ENCODE measurements at places on chromosomes 1 and 21. TPM values are rescaled to one million over a fixed set of nuclear protein-coding genes. Genes with fewer than 3 reads are reported as not detected.

The C1orf185 gene
- total RNA-seq: not detected

GRCh38 chr1:92031281-92032110, 1.7 kb downstream of the EPHX4 start:
- H3K27ac ChIP-seq: no peak overlapping the region
- peaks cover 21% of the 10 kb centered on the region for H3K4me1 ChIP-seq
- no peak overlapping the region for H3K4me3 ChIP-seq
- no peaks in the 10 kb centered on the region for H3K36me3 ChIP-seq
- DNase-seq: no peak

The S100A1 gene
- total RNA-seq: not detected

The SAMD11 gene
- not detected for total RNA-seq

- no peak overlapping the region for H3K27ac ChIP-seq
- no peaks in the 10 kb centered on the region for H3K36me3 ChIP-seq
- DNase-seq: peak; percentile 62
- no peaks in the 10 kb centered on the region for H3K27me3 ChIP-seq
- no peak overlapping the region for H3K4me3 ChIP-seq
Measured at GRCh38 chr1:11784993-11785769, 20.6 kb downstream of the MTHFR start.

DNA sequence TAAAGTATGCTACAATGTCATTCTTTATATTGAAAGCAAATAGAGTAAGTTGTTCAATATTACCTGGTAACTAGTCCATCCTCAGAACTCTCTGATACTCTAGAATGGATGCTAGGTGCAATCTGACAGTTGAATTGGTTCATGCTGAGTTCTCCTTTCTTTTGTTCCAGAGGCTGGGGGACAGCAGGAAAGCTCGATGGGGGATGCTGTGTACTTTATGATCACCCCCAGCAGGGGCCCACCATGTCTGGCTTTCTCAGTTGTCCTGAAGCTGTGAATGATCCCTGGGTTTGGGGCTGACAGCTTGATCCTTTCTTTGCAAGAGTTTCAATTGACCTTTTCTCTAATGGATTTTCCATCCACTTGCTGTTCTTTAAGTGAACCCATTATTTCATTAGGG, 22.5 kb downstream of the FMN2 start:
- no peak overlapping the region for H3K27ac ChIP-seq
- H3K36me3 ChIP-seq: no peaks in the 10 kb centered on the region
- DNase-seq: no peak
- no peaks in the 10 kb centered on the region for H3K4me1 ChIP-seq
- no peak overlapping the region for H3K4me3 ChIP-seq
- H3K27me3 ChIP-seq: no peaks in the 10 kb centered on the region

DNA sequence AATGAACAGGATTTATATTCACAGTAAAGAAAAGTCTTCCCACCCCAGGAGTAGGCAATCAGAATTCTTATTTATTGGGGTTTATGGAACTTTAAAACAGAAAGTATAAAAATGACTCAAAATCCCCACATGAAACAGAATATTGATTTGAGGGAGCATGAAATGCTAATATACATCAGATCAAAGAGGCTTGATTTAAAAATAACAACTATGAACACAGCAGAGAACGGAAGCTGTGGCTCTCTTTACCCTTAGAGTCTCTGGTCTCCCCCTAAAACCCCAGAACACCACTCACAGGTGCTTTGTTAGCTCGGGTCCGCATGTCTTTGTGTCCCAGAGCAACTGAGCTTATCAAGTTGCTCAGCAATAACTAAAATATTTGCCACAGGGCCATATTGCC, 31.2 kb upstream of the FASLG start:
- H3K4me3 ChIP-seq: no peak overlapping the region
- DNase-seq: no peak
- peaks cover 10% of the 10 kb centered on the region for H3K27me3 ChIP-seq
- H3K27ac ChIP-seq: no peak overlapping the region
- peaks cover 41% of the 10 kb centered on the region for H3K4me1 ChIP-seq

The KCNE2 gene
- total RNA-seq: not detected

GRCh38 chr1:232648316-232648715, 18.4 kb upstream of the SIPA1L2 start:
- no peak overlapping the region for H3K27ac ChIP-seq
- no peaks in the 10 kb centered on the region for H3K36me3 ChIP-seq
- H3K27me3 ChIP-seq: peaks cover 1% of the 10 kb centered on the region
- H3K4me1 ChIP-seq: no peaks in the 10 kb centered on the region
- DNase-seq: no peak

DNA sequence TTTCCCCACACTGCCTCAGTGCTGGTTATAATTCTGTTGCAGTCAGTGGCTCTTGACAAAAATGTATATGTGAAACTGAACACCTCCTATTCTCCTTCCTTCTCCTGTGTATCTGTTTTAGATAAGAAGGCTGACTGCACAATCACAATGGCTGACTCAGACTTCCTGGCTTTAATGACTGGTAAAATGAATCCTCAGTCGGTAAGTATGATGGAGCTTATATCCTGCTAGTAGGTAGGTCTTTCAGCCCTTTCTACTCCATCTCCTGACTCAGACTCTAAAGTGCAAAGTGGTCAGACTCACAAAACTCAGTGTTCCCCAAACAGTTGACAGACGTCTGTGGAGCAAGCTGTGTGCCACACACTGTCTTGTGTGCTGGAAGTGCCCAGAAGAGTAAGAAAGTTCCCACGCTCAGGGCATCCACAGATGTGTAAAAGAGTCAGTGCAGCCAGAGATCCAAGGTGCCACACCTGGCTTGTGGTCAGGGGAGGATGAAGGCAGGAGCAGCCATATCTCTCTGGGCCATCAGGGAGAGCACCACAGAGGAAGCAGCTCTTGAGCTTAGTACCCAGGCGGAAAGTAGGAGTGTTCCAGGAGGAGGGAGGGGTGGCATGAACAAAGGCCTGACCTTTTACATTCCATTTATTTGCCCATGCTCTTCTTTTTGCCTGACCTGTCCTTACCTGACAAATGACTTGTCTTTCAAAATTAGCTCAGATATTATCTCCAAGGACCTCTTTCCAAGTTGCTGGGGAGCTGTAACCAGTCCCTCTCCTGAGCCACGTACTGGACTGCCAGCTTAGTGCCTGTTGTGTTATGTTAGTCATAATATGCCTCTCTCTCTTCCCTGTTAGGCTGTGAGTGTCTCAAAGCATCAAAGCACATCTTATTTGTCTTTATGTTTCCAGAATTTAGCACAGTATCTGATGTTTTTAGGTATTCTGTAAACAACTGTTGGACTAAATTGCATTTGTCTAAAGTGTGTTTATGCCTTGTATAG, 14.0 kb upstream of the PODN start:
- peaks cover 10% of the 10 kb centered on the region for H3K4me1 ChIP-seq
- peak; percentile 33 for DNase-seq
- H3K27me3 ChIP-seq: no peaks in the 10 kb centered on the region

All from activated CD4-positive, alpha-beta T cell treated with anti-CD3 and anti-CD28 coated beads for 36 hours (primary cell).